ENCODE measurements at places on chromosomes 7 and 10.

DNA sequence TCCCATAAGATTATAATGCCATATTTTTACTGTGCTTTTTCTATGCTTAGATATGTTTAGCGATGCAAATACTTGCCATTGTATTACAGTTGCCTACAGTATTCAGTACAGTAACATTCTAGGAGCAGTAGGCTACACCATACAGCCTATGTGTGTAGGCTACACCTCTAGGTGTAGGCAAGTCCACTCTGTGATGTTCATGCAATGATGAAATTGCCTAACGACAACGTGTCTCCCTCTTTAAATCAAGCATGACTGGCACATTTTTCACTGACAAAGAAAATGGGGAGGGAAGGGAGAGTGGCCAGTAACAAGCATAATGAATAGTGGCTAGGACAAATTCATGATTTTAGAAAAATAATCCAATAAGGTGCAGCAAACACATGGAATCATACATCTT, 1.7 kb downstream of the NCAPG2 start:
- no peak for DNase-seq

GRCh38 chr10:35308809-35309208, 27.5 kb upstream of the CCNY start:
- no peak for DNase-seq

- DNase-seq: no peak
These were observed 6.0 kb downstream of the MUC12 start for GRCh38 chr7:100975371-100975821.

- DNase-seq: no peak
These were observed 56.0 kb upstream of the TNKS2 start for GRCh38 chr10:91742229-91742628.

- no peak for DNase-seq
These were observed 20.8 kb upstream of the HYAL4 start for GRCh38 chr7:123823898-123824753.

GRCh38 chr7:106001886-106002285, 38.8 kb downstream of the CDHR3 start:
- DNase-seq: no peak

- no peak for DNase-seq
These were observed 291.7 kb downstream of the DNAJB6 start for GRCh38 chr7:157628456-157628855.

DNA sequence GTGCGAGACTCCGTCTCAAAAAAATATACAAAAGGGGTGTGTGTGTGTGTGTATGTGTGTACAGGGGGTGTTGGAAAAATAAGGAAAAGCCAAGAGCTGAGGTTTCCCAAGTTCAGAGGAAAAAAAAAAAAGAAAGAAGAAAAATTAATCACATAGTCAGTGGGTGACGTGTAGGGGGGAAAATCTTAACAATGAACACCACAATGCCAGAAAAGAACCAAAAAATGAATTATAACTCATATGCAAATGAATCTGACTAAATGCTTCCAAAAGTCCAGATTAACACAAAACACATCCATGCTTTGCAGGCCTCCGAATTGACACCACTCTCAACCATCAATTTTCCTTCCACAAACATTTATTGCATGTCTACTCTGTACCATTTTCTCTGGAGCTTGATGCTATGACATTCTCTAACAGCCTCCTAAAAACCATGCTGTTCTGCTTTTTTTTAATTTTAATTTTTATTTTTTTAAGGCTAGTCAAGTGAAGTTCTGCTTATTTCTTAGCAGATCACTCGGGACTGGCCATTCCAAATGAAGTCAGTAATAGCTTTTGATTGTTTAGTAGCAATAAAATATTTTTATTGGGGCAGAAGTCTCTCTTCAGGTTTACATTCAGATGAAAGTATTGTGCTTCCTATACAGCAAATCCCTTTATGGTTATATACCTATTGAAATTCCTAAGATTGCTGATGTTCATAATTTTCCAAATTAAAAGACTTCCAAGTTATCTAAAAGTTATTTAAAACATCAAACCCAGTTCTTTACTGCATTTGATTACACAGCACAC, 133.8 kb downstream of the CNOT4 start:
- no peak for DNase-seq

DNA sequence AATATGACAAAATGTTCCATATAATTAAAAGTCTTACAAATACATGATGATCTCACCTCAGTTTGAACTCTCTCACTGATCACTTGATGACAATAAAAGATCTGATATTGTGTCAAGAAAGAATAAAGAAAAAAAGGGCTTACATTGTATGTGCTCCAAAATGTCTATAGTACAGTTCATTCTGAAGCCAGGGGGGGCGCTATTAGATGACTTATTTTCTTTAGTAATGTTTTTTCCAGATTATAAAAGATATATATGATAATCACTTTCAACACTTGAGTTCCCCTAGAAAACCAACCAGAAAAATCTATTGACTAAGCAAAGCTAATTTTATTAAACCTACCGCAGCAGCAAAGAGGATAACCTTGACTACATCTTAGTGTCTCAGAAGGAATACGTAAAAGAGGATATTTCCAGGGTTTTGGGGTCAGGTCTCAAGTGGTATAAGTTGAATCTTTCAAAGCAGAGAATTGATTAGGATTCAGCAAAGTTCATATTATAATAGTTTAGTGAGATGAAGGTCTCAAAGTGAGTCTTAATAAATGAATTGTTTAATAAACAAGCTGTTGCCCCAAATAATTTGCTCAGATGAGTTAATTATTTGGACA, 55.8 kb downstream of the PTN start:
- no peak for DNase-seq

DNA sequence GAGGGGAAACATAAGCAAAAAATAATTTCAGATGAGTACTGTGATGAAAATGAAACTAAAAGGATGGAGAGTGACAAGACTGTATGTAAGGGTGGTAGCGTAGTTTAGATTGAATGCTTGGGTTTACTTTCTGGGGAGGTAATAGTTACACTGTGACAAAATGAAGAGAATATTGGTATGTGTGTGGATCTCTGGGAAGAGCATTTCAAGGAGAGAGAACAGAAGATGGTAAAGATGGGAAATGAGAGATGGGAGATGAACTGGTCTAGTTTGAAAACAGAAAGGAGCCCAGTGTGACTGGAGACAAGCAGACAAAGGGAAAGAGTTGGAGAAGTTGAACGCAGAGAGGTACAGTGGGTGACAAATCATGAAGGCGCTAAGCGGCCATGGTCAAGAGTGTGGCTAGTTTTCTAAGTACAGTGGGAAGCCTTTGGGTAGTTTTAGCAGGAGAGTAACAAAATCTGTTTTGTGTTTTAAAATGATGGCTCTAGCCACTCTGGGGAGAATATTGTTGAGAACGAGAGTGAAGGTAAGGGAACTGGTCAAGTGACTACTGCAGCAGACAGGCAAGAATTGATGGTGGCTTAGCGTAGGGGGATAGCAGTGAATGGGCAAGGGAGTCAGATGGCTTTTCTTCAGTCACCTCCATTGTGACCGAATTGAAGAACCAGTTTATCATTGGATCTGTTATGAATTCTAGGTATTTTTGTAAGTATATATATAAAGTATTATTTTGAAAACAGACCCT, 22.6 kb downstream of the PALS2 start:
- no peak for DNase-seq

DNA sequence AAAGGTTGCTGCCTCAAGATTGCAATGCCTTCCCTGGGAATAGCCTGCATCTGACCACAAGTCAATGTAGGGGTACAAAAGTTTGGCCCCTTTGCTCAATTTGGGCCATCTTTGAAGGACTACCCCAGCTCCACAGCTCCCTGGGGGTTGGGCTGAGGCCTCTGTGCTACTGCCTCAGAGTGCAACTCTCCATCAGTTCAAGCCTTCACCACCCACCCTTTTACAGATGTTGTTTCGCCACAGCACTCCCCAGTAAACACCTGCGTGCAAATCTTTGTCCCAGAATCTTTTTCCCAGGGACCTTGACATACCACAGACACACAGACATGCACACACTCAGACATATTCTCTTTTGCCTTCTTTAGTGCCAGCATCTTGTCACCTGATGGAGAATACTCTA, 66.0 kb upstream of the ANKRD1 start:
- no peak for DNase-seq

- no peak for DNase-seq
These were observed 178.8 kb downstream of the TPK1 start for GRCh38 chr7:144656965-144657517.

- no peak for DNase-seq
These were observed 123.5 kb upstream of the SHH start for GRCh38 chr7:155935726-155936125.

DNA sequence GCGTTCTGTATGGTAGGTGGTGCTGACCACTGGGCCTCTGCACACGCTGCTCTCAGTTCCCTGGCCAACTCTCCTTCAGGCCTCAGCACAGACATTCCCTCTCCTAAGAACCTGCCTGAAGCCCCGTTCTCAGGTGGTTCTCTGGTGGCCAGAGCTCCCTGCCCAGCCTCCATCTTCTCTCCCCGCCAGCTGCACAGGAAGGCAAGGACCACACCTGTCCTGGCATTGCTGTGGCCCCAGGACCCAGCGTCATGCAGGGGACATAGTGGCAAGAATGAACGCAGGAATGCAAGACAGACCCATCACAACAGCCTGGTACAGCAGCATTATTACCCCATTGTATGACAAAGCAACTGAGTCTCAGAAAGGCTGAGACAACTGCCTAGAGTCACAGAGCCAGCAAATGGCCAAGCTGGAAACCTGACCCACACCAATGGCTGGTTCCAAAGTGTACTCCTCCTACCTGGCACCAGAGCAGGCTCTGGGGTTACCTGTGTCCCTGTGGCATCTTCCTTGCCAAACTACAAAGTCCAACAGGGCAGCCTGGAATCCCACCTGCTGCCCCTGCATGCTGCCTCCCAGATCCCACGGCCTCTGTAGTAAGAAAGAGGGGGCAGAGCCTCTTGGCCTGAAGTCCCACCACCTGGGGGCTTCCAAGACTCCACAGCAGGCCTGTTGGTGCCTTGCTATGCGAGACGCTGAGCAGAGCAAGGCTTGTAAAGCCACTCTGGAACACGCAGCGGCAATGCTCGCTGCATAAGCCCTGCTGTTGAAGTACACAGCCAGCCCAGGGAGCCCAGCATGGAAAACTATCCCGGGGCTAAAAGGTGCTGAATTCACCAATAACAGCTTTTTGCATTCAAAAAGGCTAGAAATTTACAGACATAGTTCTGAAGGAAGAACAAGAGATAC, 73.3 kb downstream of the CHST15 start:
- no peak for DNase-seq

GRCh38 chr10:10247585-10247984, 770.1 kb upstream of the CELF2 start:
- DNase-seq: no peak

DNA sequence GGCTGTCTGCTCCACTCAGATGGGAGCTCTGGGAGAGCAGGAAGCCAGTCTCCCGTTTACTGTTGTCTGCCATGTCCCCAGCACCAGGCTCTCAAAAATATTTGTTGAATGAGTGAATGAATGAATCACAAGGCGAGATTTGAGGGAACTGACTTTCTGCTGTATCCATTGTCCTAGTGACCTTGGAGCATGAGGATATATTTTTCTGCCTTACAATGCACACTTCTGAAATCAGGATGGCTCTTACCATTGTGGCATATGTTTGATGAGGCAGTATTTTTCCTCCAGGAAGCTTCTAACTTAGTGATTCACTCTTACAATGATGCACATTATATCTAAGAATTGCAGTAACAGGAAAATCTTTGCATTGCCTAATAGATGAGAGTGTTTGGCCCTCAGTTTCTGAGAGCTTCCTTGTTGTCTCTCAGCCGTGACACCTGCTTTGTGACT, 136.4 kb downstream of the RPS24 start:
- DNase-seq: no peak

- no peak for DNase-seq
These were observed 41.5 kb downstream of the MINPP1 start for GRCh38 chr10:87546210-87546609.

DNA sequence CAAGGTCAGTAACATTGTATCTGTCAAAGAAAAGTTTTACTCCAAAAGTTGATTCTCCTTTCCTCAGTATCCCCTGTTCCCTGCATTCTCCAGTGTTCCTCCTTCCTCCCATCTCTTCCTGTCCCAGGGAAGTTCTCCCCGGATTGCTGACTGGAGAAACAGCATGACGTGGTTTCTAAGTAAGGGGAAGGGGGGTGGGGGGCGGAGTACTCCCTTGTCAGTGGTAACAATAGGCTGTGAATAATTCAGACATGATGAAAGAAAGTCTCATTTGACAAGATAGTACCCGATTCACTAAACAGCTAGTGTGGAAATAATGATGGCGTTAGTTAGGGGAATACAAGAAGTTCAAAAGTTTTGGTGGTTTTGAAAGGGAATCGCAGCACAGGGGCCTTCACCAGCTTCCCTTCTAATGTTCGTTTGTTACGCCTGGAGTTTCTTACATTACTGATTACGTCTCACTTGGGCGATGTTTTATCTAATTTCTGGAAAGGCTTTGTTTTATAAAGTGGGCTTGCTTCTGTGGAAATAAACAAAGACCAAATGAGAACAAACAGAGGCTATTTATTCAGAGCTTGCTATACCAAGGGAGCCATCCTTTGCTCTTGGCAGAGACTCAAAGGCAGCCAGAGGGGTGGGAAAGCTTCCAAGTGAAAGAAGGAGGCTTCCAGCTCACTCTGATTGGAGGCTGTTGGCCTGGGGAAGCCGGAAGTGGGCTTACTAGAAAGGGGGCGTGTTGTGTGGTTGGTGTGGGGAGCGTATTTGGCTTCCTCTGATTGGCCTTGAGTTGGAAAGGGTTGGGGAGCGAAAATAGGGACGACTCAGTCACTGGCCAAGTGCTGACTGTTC, 453.7 kb downstream of the SDK1 start:
- DNase-seq: no peak
